Activated CD4-positive, CD25-positive, alpha-beta regulatory T cell treated with anti-CD3 and anti-CD28 coated beads, Interleukin-2, amount 50 U/mL, for 24 hours (primary cell): ENCODE measurements at places on chromosomes 4 and X.

- no peak for ATAC-seq
These were observed 26.9 kb downstream of the HTRA3 start for GRCh38 chr4:8296491-8296890.

- no peak for ATAC-seq
These were observed 55.9 kb upstream of the ATP8A1 start for GRCh38 chr4:42712854-42713253.

- ATAC-seq: no peak
These were observed 382.9 kb downstream of the HNRNPD start for GRCh38 chr4:81990898-81991297.

DNA sequence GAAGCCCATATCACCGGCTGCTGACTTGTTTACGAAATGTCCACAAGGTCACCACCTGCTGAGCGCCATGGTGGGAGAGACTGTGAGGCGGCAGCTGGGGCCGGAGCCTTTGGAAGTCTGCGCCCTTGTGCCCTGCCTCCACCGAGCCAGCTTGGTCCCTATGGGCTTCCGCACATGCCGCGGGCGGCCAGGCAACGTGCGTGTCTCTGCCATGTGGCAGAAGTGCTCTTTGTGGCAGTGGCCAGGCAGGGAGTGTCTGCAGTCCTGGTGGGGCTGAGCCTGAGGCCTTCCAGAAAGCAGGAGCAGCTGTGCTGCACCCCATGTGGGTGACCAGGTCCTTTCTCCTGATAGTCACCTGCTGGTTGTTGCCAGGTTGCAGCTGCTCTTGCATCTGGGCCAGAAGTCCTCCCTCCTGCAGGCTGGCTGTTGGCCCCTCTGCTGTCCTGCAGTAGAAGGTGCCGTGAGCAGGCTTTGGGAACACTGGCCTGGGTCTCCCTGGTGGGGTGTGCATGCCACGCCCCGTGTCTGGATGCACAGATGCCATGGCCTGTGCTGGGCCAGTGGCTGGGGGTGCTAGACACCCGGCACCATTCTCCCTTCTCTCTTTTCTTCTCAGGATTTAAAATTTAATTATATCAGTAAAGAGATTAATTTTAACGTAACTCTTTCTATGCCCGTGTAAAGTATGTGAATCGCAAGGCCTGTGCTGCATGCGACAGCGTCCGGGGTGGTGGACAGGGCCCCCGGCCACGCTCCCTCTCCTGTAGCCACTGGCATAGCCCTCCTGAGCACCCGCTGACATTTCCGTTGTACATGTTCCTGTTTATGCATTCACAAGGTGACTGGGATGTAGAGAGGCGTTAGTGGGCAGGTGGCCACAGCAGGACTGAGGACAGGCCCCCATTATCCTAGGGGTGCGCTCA is 8.7 kb upstream of the MSANTD1 start:
- ATAC-seq: no peak

- ATAC-seq: no peak
These were observed 17.2 kb downstream of the SCARB2 start for GRCh38 chr4:76196376-76196775.

GRCh38 chr4:61201561-61201960 is 1.4 kb downstream of the ADGRL3 start:
- ATAC-seq: no peak

DNA sequence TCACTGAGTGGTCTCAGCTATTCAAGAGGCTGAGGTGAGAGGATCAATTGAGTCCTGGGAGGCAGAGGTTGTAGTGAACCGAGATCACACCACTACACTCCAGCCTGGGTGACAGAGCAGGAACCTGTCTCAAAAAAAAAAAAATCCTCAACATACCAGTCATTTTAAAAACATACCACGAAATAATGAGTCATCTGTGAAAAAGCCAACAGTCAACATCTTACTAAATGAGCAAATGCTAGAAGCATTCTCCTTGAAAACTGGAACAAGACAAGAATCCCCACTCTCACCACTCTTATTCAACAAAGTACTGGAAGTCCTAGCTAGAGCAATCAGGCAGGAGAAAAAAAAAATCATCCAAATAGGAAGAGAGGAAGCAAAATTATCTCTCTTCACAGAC is 104.0 kb upstream of the ARHGEF9 start:
- ATAC-seq: no peak

GRCh38 chrX:47844117-47844516 is 7.4 kb downstream of the ZNF81 start:
- ATAC-seq: no peak

DNA sequence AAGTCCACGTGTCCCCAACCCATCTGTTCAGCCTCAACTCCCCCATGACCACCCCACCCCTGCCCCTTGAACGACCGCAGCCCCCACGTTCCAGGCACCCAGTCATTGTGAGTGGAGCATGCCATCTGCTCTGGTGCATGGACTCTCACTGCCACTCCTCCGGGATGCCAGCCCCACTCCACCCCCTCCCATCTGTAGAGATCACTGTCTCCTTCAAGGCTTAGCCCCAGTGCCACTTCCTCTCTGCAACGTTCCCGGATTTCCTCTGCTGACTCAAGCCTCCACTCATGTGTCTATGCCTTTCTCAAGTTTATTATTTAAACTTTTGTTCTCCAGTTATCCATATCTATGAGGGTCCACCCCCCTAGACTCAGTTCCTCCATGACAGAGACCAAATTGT is 54.0 kb downstream of the MAML3 start:
- no peak for ATAC-seq

- ATAC-seq: no peak
These were observed 26.2 kb downstream of the FGFR3 start for GRCh38 chr4:1819284-1819683.

DNA sequence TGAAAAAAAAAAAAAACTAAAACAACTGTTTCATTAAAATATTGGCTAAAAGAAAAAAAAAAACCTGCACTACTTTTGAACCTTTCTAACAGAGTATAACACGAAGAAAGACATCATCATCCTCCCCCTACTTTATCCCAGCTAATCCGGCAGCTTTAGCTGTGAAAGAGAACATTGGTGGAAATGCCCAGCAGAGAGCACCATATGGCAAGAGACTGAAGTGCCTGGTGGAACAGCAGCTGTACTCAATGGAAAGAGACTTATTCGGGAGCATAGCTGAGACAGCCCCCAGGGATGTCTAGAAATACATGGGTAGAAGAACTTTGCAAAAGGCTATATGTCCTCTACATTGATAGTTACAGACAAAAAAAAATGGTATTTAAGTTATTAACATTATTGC is 30.3 kb downstream of the STPG2 start:
- ATAC-seq: no peak

GRCh38 chr4:168317621-168318020 is 931 bp downstream of the DDX60 start:
- ATAC-seq: no peak

GRCh38 chrX:39850630-39851152 is 247.1 kb downstream of the BCOR start:
- ATAC-seq: no peak

GRCh38 chr4:71360844-71361243 is 22.0 kb downstream of the SLC4A4 start:
- no peak for ATAC-seq

GRCh38 chrX:8432396-8432795 is 32.2 kb upstream of the VCX3B start:
- no peak for ATAC-seq

DNA sequence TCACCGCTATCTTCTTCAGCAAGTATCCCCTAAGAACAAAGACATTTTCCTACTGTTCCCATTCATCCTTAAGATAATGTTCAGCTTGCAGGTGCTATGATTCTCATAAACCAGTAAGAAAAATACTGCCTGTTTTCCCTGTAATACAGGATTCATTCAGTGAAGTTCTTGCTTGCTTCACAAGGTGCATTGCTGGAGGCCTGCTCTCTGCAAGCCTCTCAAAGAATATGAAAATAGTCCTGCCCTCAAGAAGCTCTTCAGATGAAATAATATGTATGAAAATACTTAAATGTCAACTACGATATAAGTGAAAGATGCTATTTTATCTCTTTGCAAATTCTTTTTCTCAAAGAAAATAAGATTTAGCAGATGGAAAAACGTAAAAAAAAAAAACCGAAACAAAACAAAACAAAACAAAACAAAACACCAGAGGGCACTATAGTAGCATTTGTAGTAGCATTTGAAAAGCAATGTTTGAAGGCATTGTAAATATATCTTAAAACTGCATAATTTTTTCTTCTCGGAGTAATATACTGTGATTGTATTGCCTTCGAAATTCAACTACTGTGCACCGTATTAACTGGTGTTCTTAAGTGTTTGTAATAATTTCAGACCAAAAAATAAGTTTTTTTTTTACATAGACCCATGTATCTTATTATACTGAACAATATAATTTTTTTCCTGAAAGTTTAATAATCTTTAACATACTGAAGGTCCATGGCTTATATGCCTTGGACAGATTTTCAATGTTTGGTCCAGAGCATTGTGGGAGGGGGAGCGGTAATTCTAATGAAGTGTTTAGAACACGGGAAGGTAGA is 26.0 kb downstream of the ADH4 start:
- ATAC-seq: no peak

DNA sequence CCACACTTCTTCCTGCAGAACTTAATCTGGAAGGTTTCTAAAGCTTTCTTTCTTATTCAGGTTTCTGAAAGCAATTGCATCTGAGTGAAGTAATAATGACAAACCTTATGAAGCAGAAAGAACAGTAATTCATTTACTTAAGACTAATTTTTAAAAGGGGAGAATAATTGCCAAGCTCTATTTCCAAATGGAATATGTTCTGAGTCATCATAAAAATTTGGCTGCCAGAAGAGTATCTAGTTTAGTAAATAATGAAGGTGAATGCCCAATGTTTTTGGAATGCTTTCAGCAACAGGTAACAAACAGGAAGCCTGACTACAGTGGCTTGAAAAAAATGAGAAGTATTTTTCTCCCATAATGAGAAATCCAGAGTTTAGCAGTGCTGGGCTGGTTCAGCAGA is 227.3 kb upstream of the TET2 start:
- ATAC-seq: no peak

GRCh38 chrX:16112428-16112827 is 10.9 kb upstream of the GRPR start:
- ATAC-seq: no peak

DNA sequence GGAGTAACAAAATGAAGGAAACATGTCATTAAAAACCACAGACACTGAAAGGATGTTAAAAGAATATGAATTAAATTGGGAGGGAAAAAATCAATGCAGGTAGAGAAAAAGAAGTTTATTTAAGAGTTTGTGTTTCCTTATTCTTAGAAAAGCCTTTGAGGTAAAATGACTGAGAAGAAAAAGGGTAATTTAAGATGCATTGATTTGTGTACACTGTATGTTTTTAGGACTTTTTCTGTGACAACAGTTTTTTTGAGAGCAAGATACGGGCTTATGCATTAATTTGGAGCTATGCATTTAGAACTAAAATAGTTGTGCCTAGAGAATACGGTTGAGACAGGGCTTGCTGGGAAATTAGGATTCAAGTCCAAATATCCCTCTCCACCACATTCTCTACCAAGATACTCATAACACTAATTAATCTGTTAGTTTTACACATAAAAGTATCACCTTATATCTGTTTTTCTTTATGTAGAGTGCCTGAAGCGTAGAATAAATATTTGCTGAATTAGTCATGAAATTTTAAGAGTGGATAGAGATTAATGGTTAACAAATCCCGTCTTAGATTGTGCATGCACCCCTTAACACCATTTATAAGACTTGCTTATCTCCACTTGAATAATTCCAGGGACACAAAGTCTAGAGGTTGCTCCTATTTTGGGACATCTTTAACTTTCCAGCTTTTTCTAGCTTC is 232.5 kb downstream of the PCDH7 start:
- no peak for ATAC-seq

DNA sequence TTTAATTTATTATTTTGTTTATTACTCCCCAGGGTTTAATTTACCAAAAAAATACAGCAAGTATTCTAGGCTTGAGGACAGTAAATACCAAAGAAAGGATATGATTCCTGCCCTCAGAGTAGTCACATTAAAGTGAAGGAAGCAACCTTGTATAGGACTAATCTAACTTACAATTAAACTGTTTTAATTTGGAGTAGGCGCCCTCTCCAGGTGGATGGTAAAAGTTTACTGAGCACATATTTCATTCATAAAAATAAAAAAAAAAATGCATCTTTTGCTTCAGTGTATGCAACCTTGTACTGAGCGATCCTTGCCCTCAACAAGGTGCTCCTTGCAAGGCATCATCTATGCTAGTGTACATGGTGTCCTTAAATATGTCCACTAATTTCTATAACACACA is 72.0 kb upstream of the MAGEB16 start:
- ATAC-seq: no peak

- ATAC-seq: no peak
These were observed 20.6 kb downstream of the HTRA3 start for GRCh38 chr4:8289956-8290700.

DNA sequence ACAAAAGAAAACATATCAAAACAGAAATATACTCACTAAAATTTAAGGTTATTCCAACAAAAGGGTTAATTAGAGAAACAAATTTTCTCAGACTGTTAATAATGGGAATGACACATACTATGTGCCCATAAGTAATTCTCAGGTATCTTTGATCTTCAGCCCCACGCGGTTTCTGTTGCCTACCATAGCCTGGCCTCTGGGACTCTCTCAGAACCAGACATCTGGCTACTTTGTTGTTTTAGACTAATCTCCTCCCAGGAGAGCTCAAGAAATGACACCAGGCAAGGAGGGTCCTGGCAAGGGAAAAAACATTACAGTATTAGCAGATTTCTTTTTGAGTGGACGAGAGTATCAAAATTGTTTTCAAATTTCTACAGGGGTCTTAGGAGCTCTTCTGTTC is 43.7 kb downstream of the SLC10A7 start:
- ATAC-seq: no peak

DNA sequence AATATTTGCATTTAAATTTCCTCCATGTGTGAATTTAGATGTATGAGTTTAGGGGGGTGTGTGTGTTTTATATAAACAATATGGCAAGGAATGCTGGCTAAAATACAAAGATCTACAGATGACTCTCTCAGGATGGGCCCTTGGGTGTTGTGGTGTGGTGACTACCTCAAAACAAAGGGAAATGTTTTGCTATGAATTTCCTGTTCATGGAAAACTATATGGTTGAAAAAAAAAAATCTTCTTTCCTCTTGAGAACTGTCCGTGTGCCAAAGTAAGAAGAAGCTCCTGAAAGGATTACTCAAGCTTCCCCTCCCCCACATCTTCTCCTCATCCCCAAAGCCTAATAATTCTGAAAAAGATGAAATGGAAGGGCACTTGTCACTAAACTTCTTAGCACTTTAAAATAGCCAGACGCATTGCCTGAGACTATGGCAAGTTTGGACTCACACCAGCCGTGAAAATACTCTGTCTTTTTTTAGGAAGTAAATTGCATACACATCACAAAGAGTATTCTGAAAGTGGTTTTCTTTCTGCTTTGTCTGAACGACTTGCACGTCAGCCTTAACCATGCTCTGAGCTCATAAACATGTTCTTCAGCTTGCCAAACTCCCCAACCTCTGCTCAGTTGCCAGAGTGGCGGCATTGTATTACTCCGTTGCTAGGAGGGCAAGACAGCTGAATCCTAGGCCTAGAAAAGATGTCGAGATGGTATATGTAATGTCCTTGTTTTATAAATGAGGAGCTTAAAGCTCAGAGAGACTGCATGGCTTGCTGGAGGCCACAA is 250.4 kb upstream of the JADE1 start:
- ATAC-seq: no peak

GRCh38 chrX:81237516-81237915 is 35.6 kb downstream of the SH3BGRL start:
- no peak for ATAC-seq

- peak; percentile 71 for ATAC-seq
These were observed 36.0 kb downstream of the PLAC1 start for GRCh38 chrX:134622056-134622812.
